Hematopoietic multipotent progenitor cell treated with erythropoietin and hydrocortisone succinate and interleukin-3 and kit ligand, for 4 days (in vitro differentiated cells): ENCODE measurements at places on chromosomes 2 and 18.

DNA sequence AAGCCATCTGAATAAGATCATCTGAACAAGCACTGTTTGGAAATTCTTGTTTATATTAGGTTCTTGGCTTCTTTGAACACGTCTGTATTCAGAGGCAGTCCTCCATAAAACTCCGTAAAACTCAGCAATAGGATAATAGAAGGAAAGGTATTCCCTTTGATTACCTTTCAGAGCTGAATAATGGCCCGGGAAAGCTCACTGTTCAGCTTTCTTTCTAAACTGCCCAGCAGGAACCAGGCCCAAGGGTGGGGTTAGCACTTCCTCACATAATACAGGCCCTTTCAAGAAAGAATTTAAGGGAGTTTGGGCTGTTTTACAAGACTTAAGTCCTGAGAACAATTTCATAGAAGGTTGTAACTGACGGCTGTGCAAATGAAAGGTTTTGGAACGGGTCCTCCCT, 72.2 kb upstream of the PHLPP1 start:
- DNase-seq, result no peak

DNA sequence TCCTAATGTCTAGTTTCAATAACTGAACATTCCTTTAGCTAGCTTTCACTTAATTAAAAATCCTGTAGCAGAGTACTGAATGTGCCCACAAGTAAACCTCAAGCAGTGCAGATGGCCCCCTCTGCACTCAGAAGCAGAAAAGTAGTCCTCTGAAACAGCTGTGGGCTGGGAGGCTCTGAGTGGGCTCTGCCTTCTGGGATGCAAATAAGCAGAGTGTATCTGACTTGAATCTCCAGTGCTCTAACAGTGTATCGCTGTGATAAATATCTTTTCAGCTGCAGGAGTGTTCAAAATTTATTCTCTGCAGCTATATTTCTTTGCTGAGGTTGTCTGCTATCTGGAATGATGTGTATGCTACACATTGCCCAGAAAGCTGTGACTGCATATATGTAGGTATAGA, 44.8 kb upstream of the SYT4 start:
- no peak for DNase-seq

DNA sequence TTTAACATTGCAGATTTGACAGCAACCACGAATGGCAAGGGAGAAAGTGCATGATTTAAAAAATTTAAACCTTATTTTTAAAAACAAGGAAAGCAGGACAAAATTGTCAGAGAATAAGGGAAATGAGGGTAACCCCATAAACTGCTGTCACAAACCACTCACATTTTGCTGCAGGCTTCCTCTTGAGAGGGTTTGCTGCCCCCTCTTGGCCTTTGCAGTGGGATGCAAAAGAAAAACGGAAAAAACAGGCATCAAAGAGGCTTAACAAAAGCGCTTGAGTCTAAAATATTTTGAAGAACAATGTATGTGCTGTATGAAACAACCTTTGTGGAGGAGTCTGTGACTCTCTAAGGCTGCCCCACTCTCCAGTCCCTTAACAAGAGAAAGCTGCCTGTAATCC, 91.6 kb downstream of the TMX3 start:
- DNase-seq, result peak; percentile 72

GRCh38 chr2:72570413-72570812, 255.4 kb downstream of the EXOC6B start:
- no peak for DNase-seq

GRCh38 chr2:190910341-190911136, 29.9 kb downstream of the GLS start:
- DNase-seq, result no peak

DNA sequence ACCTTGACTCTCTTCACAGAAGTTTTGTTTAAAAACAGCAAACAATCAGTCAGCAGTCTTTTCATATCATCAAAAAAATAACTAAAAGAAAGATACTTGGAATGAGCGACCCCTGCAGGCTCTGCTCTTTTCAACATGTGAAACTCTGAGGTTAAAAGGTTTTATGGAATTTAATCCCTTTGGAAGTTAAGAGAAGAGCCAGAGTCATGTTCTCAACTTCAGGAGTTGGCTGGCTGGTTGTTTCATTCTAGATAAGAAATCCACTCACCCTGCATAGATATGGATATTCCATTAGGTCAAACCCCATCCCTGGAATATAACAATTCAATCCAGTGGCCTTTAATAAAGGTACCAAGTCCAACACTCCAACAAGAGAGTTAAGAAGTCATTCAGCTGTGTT, 115.6 kb upstream of the RMDN2 start:
- DNase-seq, result peak; percentile 44

GRCh38 chr18:78713069-78713468, 266.5 kb upstream of the SALL3 start:
- DNase-seq, result peak; percentile 32

- no peak for DNase-seq
These were observed 65.6 kb downstream of the TLK1 start for GRCh38 chr2:171095014-171095582.

DNA sequence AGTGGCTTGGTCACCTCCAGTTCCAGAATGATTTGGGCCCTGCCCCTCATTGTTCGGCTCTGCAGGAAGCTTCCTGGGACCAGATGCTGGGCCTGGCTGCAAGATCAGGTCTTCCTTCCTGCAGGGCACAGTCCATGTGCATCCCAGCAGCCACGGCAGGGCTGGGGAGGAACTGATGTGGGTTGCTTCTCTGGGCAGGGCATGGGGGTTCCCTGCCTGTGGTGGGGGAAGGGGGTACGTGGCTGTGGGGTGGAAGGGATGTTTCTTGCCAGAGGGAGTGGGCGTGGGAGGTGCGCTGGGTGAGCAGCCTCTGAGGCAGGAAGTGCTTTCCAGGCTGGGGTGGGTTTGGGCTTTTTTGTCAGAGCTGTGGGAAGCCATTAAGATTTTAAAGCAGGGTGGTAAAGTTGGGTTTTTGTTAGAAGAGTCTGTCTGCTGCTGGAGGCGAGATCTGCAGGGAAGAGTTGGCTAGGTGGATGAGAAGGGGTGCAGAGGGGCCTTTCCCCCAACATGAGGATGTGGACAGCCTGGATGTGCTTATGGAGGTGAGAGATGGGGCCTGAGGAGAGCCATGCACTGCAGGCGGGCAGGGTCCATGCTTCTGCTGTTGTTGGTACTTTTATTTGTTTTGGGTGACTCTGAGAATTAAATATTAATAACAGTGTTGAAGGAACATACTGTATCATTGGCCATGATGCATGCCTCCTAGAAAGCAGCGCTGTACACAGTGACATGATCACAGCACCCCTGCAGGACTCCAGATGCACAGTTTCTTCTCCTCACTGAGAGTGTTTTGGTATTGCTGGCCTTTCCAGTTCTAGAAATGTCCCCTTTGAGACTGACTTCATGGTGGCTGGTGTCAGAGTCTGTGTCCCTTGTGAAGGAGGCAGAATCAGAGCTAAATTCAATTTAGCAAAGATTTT, 45.3 kb downstream of the DGKD start:
- DNase-seq, result peak; percentile 43

- DNase-seq, result peak; percentile 32
These were observed 5.0 kb downstream of the FKBP7 start for GRCh38 chr2:178473373-178473772.

DNA sequence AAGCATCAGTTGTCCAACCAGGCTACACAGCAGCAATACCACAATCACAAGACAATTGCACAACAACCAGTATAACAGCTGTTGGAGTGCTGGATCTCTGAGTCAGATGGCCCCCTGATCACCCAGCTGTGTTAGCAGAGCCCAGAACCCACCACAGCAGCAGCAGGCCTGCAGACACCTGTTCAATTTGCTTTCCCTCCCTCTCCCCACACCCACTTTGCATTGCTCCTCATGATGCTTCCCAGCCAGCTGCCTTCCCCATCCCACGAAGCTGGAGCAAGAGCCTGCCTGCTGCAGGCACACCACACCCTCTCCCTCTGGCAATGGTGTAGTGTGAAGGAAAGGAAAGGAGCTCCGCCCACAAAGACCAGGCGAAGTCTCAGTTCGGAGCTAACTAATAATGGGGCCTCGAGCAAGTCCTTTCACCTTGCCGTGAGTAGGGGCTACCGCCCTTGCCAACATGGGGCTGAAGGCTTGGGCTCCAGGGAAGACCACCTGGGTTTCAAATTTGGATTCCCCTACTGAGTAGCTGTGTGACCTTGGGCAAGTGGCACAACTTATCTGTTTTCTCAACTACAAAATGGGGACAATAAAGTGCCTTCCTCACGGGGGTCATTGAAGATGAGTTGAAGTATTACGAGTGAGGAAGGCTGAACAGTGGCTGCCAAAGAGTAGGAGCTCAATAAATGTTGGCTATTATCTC, 19.4 kb upstream of the ZBTB7C start:
- DNase-seq, result no peak

- peak; percentile 78 for DNase-seq
These were observed 157.8 kb downstream of the CYRIA start for GRCh38 chr2:16507655-16508489.

DNA sequence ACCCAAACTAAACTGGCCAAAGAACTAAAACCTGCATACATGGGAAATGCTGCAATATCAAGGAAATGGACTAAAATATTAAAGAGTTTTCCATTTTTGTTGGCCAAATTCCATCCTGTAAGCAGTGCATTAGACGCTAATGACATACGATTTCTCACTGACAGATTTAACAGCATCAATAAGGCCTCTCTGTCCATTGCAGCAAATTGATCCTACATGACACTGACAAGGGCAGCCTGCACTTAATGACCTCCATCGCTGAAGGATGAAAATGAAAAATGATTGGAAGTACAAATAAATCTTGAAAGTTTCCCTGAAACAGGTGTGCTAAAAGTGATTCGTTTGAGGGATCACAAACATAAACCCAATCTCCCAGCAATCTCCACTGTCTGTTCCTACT, 317.6 kb upstream of the KLHL14 start:
- no peak for DNase-seq

DNA sequence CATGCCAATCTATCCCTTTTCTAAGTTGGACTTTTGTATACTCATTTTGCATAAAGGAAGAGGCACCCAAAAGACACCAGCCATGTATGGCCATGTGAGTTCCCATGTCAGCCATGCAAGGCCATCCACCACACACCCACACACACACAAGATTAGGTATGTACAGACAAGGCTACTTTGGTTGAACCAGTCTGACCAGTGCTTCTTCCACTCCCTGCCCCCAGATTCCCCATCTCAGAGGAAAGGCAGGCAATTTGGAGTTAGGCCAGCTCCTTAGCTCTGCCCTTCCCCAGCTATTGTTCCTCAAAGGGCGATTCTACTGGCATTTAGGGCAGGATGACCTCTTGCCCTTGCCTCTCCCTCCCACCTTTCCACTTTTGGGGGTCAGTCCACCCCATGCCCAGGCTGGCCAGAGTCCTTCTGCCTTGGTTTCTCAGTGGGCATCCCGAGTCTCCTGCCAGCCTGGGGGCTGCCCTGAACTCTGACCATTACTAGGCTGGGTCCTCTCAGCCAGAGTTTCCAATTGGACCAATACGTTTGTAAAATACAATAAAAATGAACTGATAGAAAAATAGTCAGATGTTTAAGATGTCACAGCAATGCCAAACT, 101.1 kb downstream of the ZBTB7C start:
- DNase-seq, result no peak

GRCh38 chr18:7575465-7576028, 8.4 kb downstream of the PTPRM start:
- no peak for DNase-seq

DNA sequence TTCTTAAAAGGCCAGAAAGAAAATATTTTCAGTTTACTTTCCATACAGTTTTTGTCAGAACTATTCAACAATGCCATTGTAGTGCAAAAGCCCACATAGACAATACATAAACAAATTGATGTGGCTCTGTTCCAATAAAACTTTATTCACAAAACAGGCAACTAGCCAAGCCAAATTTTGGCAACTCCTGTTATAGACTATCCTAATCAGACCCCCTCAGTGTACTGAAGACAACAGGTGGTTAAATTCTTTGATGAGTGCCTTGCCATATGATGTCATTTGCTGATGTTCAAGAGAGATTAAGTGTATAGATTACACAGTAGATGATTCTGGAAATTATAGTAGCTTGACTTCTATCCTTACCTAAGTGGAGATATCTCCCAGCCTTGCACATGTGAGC, 83.4 kb downstream of the FANCL start:
- no peak for DNase-seq

GRCh38 chr2:138373993-138374408, 127.6 kb upstream of the SPOPL start:
- DNase-seq, result peak; percentile 71

- DNase-seq, result peak; percentile 66
These were observed 155.4 kb downstream of the FAM210A start for GRCh38 chr18:13570856-13571495.

DNA sequence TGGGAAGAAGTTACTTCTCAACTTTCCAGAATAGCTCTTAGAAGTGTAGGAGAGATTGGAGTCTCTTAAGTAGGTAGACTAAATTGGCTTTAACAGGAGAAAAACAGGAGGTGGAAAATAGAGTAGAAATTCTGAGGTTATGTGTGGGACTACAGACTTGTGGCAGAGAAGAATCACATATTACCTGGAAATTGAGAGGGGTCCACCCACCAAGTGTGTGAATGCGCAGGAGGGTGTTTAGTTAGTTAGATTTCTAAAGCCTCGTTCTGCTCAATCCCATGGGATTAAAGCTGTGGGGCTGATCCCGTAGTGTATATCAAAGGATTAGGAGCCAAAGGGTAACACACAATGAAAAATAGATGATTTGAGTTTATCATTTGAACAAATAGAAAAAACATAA, 319.1 kb downstream of the TRIB2 start:
- DNase-seq, result no peak

GRCh38 chr2:174593041-174593440, 4.6 kb downstream of the WIPF1 start:
- peak; percentile 44 for DNase-seq

GRCh38 chr2:20506201-20506685, 59.4 kb downstream of the RHOB start:
- DNase-seq, result no peak

- DNase-seq, result peak; percentile 51
These were observed 115.9 kb upstream of the TWIST2 start for GRCh38 chr2:238731961-238732360.

DNA sequence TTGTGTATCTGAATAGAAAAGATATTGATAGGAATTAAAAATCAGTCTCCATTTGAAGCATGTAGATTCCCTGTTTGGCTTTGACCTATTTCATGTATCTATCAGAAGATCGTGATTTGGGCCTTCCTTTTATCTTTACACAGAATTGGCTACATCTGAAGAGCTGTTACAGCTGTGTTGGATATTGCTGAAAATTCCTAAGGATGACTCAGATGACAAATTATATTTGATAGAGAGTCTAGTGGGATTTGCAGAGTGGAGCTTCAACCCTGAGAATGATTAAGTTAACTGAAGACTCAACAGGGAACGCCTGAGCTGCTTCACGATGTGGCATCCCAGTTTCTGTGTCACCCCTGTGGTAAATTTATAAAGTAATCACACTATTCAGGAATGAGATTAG, 4.9 kb upstream of the COL3A1 start:
- DNase-seq, result no peak
